ENCODE measurements at places on chromosomes 5 and 9.

DNA sequence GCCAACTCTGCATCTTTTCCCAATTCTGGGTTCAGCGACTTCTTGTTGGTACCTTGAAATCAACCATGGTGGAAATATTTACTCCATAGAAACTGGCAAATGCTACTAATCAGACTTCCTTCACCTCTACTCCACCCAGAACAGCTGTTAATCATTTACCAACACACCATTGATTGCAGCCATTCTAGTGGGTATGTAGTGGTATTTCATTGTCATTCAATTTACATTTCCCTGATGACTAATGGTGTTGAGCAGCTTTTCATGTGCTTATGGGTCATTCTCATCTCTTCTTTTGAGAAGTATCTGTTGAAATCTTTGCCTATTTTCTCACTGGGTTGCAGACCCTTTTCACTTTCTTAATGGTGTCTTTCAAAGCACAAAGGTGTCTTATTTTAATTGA lies 122.4 kb upstream of the MSX2 start:
- DNase-seq = no peak

- DNase-seq = no peak
Measured at GRCh38 chr5:79183617-79184016, 52.3 kb upstream of the JMY start.

DNA sequence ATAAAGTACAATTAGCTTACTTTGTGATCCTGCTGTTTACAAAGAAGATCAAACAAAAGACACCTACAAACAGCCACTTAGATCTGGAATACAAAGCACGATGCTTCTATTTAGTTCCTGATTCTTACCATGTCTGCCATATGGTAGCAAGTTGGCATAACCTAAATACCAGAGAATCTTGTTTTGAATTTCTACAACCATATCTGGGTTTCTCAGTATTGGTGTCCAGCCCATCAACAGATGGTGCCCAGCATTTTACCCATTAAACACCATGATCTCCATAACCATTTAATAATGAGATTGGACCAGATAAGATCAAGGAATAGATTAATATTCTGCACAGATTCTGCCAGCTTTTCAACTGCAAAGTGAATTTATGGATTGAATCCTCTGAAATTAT lies 29.8 kb downstream of the SLC24A2 start:
- no peak for DNase-seq

GRCh38 chr5:177509381-177509951 lies at the start of gene DOK3:
Gene DOK3 (minus strand): TSS chr5:177509826. CDS start chr5:177509540, 286 bp downstream.
- DNase-seq = no peak

DNA sequence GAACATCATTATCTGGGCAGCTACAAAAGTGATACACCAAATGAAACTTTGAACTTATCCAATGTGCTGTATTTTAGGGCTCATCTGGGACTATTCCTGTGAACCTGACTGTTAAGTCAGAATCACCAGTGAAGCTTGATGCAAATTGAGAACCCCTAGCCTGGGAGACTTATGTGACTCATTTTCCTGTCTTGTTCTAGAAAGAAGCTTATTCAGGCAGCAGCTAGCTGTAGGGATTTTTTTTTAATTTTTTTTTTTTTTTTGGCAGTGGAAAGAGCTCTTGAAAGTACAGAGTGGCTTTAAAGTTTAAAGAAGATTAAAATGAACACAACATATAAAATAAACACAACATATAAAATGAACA lies 81.1 kb upstream of the TNFAIP8 start:
- no peak for DNase-seq

- DNase-seq = no peak
Measured at GRCh38 chr5:9549941-9550340, 4.1 kb upstream of the SEMA5A start.

- no peak for DNase-seq
Measured at GRCh38 chr5:172733131-172733973, 37.6 kb downstream of the DUSP1 start.

- DNase-seq = no peak
Measured at GRCh38 chr5:65133477-65134110, 348.1 kb downstream of the ADAMTS6 start.

DNA sequence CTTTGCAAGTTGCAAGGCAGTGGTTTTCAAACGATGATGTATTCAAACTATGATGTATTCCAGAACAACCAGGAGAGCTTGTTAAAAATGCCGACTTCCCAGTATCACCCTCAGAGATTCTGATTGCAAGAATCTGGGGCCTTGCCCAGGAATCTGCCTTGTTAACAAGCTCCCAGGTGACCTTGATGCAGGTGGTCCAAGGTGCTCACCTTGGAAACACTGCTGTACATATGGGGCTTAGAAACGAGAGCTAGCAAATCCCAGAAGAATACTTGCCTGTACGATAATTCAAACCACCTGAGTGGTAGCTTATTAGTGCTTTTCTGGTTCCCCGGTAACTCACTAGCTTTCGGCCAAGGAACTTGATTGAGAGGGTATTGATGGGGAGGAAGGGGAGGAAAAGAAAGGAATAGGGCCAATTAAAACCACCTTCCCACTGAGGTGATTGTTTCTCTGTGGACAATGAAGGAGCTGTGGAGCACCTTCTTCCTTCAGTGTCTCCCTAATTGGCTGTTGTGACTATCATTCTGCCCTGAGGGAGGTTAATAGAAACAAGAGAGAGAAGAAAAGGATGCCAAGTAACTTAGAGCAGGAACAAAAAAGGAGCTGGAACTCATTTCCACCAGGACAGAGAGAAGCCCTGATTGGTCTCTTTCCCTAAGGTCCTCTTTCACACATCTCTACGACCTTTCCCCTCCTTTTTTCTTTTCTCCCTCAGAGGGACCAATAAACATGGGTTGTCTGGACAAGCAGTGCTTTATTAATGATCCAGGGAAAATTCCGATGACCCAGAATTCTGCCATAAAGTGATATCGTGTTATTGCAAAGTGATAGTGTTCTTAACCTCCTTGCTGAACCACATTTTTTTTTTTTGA lies 218.8 kb downstream of the TMEM167A start:
- DNase-seq = peak; percentile 7

DNA sequence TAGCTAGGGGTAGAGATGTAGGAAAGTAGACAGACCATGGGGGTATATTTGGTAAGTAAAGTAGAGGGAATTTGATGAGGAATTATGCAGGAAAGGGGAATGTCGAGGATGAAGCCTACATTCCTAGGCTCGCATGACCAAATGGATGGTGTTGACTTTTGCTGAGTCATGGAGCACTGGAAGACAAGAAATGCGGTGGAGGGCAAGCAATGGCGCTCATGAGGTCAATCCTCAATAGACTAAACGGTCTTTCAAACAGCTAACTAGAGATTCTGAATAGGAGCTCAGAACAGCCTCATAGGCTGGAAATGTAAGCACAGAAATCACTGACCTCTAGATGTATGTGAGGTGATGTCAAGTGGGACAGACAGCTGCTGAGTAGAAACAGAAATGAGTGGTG lies 50.7 kb upstream of the FST start:
- no peak for DNase-seq

DNA sequence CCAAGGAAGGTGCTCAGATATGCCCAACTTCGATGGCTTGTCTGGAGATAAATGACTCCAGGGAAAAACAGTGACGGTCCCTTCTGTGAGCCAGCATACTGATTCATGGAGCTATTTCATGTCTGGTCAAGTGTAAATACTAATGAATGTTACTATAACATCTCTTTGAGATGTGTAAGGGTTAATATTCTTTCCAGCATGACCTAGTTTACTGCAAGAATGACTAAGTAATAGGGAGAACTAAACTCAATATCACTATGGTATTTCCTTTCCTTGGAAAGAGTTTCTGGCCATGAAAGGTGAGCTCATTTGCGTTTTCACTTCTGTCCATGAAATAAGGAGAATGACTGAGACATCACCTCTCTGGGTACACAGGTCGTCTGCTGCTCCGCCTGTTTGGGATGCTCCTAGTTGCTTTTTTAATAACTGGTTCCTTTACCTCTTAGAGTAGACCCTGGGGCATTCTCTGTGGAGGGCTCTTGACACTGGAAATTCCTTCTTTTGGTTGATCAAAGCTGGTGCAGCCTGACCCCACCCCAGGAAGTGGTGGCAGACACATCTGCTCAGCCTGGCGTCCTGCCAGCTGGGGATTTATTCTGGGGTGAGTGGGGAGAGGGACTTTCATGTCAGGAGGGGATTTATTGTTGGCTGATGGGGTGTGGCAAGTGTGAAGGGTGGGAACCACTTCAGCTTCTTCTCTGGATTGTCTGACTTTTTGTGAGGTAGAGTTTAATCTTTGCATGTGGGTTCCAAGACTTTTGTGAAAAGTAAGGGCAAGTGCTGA lies 250.0 kb upstream of the MPDZ start:
- DNase-seq = no peak

DNA sequence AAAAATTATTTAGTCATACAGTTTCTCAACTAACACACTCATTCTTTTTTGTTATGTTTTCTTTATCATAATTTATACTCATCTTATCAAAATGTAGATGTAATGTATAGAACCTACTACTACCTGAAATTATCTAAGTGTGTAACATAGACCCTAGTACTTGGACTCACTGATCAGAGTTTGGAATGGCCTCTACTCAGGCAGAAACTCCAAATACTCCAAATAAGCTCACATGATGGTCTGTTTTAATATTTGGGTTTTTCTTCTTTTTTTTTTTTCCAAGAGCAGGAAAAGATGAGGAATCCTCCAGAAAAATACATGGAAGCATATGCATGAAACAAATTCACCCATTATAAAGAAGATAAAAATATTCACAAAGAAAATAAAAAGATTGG lies 126.3 kb downstream of the PDE4D start:
- DNase-seq = no peak

GRCh38 chr5:119067450-119067849 lies 3.4 kb upstream of the DMXL1 start:
- no peak for DNase-seq

DNA sequence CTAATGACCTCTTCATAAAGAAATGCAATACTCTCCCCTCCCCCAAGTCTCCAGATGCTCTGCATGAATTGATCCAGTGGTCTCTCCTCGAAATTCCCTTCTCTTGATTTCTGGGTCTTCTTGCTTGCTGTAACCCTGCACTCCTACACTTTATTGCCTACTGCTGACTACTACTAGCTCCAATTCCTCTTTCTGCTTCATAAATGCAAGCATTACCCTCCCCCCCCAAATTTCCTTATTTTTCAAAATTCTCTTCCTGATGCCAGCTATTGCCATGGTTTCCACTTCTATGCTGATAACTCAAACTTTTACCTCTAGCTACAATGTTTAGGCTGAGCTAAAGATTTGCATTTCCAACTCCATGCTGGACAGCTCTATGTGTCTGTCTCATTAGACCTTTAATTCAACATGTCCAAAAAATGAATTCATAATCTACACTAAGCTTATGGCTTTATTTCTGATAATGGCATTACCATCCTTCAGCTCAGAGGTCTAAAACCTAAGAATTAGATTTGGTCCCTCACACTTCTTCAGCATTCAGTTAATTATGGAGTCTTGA lies 1.4 kb downstream of the ZBTB26 start:
- DNase-seq = no peak

DNA sequence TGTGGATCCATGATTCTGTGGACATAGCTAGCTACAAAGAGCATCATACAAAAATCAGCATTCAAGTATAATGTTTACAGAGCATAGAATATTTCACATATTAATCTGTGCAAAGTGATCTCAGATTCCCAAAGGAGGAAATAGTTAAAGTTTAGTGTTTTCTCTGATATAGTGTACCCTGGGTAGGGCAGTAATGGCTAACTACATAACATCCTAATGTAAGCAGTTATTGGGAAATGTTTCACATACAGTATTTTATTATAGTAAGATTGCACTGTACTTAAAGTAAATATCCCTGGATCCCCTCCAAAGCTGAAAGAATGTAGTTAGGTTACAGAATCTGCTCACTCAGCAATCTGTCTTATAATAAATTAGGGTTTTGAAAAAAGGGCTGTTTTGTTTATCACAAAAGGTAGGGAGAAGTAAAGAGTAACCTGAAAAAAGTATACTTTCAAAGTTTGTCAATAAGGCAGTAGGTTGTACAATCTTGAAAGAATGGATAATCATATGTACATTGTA lies 52.5 kb upstream of the SMARCA2 start:
- no peak for DNase-seq

DNA sequence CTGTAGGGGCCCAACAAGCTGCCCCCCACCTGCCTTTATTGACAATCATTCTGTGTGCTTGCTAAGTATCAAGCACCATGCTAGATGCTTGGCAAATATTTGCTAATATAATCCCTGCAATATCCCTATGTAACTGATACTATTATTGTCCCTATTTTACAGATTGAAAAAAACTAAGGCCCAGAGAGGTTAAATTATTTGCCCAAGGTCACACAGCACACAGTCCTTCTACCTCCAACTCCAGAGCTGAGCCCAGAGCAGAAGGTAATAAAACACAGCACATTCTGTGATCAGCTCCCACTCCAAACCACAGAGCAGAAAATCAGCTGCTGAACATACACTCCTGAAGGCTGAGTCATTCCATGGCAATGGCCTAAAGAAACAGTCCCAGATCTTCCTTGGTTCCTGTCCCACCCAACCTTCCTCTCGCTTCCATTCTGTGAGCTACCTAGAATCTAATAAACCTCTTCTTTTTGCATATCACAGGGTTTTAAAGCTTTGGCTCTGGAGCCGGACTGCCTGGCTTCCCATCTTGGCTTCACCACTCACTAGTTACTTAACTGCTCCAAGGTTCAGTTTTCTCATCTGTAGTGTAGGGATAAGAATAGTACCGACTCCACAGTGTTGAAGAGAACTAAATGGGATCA lies 66.7 kb upstream of the ADRA1B start:
- no peak for DNase-seq

DNA sequence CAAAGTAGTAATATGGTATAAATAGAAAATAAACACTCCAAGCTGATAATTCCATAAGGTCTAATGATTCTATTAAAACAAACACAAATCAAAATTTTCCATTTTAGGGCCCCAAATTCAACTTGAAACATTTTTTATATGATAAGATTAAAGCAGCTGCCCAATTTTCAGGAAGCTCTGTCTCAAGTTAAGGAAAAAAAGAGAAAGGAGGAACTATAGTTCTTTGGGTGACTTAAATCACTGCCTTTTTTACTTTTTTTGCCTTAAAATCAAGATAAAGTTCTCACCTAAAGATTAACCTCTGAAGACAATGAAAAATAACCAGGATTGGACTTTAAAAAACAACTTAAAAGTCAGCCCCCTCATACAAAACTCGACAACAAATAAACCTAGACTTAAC lies 76.0 kb upstream of the IFNE start:
- DNase-seq = no peak

DNA sequence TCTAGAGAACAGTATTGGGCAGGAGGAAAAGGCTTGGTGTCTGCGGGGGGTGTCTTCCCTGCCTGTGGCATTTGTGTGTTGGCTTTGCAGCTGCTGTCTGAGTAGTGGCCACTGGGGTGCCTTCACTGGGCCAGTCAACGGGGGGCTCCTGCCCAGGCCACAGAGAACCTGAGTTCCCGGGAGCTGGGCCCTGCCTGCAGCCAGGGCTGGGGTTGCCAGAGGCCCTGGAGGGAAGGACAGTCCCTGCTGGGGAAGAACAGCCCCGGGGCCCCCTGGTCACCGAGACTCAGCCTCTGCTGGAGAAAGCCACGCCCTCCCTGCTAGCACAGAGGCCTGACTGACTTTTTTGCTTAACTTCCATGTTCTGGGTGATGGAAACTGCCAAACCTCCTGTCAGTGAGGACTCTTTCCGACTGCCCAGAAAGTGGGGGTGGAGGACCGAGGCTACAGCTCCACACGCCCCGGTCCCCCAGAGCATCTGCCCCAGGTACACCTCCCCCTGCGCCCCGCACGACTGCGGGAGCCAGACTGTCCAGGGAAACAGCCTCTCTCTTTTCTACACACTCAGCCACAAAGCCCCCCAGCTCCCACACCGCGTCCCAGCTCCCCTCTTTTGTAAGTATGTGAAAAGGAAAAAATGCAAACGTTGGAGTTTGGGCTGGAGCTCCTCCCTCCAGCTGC lies 133.4 kb downstream of the DAB2IP start:
- no peak for DNase-seq

GRCh38 chr5:154101184-154101583 lies 62.4 kb downstream of the MFAP3 start:
- no peak for DNase-seq

All from putamen (tissue), 1 donor.